Fibroblast of villous mesenchyme (primary cell): ENCODE measurements at places on chromosomes 4 and X. TPM values are rescaled to one million over a fixed set of nuclear protein-coding genes. Genes with fewer than 3 reads are reported as not detected.

MAGEC2 gene
- total RNA-seq, result not detected in 2 replicates

ADAM29 gene
- not detected in 2 replicates for total RNA-seq

SCOC gene
- 42.8 and 84.6 TPM in 2 replicates for total RNA-seq

GLRB gene
- 6.8 and 16.4 TPM in 2 replicates for total RNA-seq

PDCL2 gene
- total RNA-seq, result not detected in 2 replicates

DNA sequence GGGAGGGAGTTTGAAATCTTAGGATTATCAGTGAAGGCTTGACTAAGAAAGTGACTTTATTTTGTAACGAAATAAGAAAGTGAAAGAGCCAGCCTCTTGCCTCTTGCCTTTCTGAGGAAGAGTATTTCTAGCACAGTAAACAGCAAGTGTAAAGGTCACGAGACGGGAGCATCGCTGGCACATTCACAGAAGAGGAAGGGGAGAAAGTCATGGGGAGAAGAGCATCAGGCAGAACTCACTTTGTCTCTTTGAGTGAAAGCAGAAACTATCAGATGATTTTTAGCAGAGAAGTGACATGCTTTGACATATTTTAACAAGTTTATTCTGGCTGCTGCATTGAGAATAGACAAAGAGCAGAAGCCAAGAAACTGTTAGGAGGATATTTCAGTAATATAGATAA, 313.8 kb downstream of the CAMK2D start:
- peak; percentile 48 for DNase-seq

DNA sequence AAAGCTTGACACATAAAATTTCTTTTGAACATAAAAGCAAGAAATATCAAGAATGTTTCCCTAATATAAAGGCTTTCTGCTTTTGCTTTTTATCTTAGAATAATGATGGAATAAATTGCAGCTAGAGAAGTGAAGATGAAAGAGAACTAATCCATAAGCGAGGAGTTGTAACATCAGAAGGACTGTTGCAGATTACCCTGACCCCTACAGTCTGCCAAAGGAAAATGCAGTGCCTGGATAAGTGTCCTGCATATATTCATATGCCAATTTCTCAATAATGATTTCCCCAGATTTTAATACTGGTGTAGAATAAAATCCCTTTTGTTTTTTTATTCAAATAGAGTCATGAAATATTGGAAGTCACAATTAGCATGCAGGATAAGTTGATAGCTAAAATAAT, 115.9 kb downstream of the MAGEC2 start:
- peak; percentile 13 for DNase-seq

- no peak for DNase-seq
These were observed 224.7 kb upstream of the PPP1R2C start for GRCh38 chrX:43002526-43003203.

DNA sequence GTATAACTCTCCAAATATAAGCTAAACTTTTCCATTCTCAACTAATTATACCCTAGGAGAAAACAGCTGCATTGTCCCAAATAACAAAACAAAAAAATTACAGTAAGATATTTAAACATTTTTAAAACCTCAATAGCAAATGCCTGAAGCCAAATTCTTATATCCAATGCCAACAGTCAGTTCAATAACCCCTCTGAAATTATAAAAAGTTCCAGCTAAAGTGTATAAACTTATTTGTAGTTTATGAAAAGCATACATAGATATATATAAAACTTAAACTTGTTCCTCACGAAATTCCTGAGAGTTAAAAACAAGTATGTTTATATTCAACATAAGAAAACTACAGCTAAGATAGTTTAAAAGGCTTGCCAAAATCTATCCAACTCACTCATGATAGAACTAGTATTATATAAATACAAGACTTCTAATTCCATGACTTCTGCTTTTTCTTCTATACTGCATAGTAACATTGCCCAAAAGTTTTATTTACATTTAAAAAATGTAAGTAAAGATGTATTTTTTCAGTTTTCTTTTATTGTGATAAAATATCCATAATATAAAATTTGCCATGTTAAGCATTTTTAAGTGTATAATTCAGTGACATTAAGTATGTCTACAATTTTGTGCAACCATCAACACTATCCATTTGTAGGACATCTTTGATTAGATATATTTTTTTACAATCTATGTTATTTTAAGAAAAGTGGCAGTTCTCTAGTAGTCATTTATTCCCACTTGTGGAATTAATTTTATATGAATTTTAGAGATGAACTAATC, 72.8 kb downstream of the PPA2 start:
- no peak for DNase-seq

DNA sequence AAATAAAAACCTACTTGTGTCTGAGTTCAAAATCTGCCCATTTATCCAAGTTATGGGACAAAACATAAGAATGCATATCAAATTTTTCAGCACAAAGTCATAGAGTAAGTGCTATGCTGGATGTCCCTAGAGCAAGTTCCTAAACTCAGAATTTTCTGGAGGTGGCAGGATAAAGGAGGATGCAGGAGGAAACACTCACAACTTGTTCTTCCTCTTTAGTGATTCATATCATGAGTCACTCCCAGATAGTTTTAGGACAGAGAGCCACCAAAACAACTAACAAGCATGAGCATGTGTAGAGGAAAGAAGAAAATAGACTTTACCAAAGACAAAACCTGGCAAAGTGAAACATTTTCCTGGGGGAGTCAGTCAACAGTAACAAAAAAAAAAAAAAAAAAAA, 302.7 kb downstream of the KCTD8 start:
- peak; percentile 7 for DNase-seq

GRCh38 chr4:75834772-75835154, 67.5 kb downstream of the PPEF2 start:
- no peak for DNase-seq

GRCh38 chr4:53185869-53186585, 179.8 kb downstream of the SCFD2 start:
- DNase-seq, result peak; percentile 21

DNA sequence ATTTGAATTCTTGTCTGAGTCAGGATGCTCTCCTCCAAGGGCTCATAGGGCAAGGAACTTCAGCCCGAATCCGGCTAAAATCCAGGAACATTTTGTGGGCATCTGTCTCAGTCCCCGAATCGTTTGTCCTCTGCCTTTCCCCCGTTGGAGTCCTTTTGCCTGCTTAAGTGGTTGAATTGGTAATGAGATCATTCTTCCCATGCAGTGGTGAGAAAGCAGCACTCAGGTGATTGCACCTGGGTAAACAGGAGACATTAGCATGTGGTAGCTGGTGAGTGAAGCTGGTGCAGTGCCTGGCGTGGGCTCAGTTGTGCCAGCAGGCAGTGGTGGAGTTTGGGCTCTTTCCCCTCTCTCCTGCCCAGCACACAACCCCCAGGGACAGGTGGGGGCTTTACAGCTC, 61.9 kb upstream of the MTM1 start:
- no peak for DNase-seq

DNA sequence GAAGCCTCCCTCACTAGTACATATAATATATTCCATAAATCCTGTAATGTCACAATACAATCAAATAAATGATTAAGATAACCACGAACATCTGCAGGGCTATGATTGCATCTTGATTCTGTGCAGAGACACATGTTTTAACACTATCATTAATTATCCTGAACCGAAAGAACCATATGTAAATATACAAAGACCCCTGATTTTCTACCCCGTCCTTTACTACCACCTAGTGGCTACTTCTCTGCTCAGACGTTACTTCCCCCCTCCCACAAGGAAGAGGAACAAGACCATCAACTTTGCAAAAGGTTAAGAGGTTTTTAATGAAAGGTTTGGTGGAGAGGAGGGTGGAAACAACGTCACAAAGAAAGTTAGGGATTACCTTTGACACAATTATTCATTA, 134.0 kb downstream of the COL4A6 start:
- DNase-seq, result peak; percentile 63
